Suprapubic skin (tissue), 4 donors: ENCODE measurements at places on chromosomes 3 and 15.

DNA sequence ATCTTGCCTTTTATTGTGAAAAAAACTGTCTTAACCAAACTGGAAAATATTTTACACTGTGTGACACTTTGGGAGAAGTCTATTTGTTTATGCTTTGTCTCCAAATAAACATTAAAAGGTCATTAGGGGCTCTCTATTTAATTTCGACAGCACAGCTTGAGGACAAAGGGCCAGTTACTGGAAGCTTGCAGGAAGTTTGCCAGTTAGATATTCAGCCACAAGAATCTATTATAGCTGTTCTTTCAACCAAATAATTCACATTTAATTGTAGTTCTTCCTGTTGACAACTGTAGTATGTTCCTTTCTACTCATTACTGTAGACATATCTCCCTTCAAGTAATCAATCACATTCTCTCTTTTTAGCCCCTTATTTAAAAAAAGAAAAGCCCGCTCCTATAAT is 6.1 kb downstream of the CP start:
- no peaks in the 10 kb centered on the region for H3K27me3 ChIP-seq
- no peak overlapping the region for H3K27ac ChIP-seq
- no peak for DNase-seq
- H3K36me3 ChIP-seq, result no peaks in the 10 kb centered on the region
- H3K4me1 ChIP-seq, result peaks cover 5% of the 10 kb centered on the region

DNA sequence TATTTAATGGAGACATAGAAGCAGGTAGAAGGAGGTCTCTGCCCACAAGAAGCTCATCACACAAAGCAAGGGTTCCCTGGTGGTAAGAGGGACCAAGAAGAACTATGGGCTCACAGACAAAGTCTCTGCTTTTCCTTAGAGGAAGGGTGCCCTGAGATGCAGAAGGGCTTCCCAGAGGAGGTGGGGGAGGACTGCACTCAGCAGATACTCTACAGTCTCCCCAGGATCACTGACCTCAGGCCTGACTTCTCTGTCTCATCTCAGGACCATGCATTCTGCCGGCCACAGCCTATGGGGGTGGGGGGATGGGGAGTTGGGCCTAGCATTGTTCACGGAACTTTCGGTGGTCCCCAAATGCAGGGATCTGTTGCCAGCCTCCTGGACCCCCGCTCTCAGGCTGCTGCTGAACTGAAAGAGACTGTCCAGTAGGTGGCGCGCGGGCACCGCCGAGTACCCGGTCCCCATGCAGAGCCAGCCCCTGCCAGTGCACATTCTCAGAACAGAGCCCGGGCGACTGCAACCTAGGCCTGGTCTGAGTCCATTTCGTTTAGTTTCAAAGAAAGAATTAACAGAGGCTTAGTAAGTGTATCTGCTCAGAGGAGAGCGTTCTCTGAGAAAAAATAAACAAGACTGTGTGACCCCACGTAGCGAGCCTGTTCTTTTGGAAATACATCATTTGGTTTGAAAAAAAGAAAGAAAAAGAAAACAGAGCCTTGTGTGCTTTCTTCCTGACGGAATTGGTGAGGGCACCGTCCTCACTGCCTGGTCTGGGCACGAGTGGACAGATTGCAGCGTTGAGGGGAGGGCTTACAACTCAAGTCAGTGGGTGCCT is 74.1 kb downstream of the LRTM1 start:
- H3K27ac ChIP-seq, result no peak overlapping the region
- no peaks in the 10 kb centered on the region for H3K27me3 ChIP-seq
- H3K4me1 ChIP-seq, result peaks cover 17% of the 10 kb centered on the region
- H3K36me3 ChIP-seq, result no peaks in the 10 kb centered on the region

GRCh38 chr3:43796041-43796596 is 105.4 kb downstream of the ABHD5 start:
- H3K36me3 ChIP-seq, result no peaks in the 10 kb centered on the region
- H3K4me1 ChIP-seq, result no peaks in the 10 kb centered on the region
- H3K27ac ChIP-seq, result no peak overlapping the region

DNA sequence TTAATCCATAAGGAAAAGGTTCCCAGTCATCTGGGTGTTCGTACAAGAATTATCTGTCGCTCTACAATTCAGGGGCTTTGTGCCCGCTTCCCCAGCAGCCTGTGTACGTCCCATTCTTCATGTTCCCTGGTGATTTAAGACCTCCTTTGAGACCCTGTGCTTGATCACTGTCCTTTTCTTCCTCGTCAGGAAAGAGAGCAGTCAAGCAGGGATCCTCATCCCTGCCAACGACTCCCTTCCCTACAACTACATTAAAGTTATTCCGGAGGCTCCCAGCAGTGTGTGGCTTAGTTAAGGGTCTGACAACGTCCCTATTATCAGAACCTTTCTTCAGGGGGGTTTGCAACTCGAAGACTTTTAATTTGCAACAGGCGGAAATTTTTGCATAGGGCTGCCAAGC is 175.7 kb downstream of the FOXP1 start:
- no peak overlapping the region for H3K4me3 ChIP-seq
- no peak overlapping the region for H3K27ac ChIP-seq
- H3K36me3 ChIP-seq, result no peaks in the 10 kb centered on the region
- DNase-seq, result no peak
- H3K27me3 ChIP-seq, result no peaks in the 10 kb centered on the region
- H3K4me1 ChIP-seq, result no peaks in the 10 kb centered on the region

DNA sequence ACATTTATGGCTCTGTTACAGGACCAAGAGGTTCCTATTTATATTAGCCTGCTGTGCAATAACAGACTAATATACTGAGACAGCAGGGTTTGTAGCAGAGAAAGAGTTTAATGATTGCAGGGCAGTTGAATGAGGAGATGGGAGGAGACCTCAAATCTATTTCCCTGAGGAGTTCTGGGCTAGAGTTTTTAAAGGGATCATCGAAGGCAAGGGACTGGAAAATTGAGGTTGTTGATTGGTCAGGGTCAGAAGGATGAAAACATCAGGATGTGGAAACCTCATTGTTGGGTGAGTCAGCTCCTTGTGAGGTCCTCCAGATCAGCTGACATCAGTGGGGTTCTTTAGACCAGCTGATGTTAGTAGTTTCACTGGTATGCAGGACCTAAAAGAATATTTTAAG is 60.6 kb upstream of the GOLGA8B start:
- H3K27ac ChIP-seq, result no peak overlapping the region
- no peaks in the 10 kb centered on the region for H3K4me1 ChIP-seq
- H3K4me3 ChIP-seq, result no peak overlapping the region
- no peak for DNase-seq

DNA sequence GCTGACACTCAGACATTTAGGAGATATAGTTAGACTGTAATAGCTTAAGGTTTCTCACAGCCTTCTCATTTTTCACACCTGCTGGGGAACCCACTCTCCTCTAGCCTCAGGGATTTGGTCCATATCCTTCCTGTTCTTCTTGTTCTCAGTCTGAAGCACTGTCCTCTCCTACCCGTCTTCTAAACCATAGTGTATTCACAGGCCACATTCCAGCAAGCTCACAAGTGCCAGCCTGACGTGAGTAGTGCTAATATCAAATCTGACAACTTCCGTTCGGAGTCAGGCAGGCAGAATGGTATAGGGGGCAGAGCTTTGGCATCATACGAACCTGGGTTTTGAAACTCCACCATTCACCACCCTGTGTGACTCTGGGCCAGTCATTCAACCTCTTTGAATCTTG is 6.9 kb upstream of the CA12 start:
- no peak overlapping the region for H3K4me3 ChIP-seq
- H3K4me1 ChIP-seq, result peaks cover 16% of the 10 kb centered on the region
- H3K27ac ChIP-seq, result no peak overlapping the region
- no peaks in the 10 kb centered on the region for H3K27me3 ChIP-seq
- H3K36me3 ChIP-seq, result no peaks in the 10 kb centered on the region

DNA sequence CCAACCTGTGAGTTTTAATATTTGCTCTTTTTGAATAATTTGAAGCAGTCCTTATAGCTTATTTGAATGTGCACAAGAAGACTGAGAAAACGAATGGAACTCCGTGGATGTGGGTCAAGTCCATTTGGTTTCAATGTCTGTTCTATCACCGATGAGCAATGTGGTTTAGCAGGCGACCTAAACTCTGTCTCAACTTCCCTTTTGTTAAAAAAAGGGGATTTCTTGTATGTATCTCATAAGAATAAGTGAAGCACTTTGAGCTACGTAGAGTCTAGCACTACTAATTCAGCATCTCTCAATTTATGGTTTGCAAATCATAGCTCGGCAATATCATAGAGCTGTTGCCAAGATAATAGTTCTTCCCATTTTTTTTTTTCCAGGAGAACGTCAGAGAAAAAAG is 4.6 kb upstream of the SKIL start:
- DNase-seq, result no peak
- no peaks in the 10 kb centered on the region for H3K27me3 ChIP-seq
- no peak overlapping the region for H3K27ac ChIP-seq
- H3K4me1 ChIP-seq, result peaks cover 11% of the 10 kb centered on the region
- no peaks in the 10 kb centered on the region for H3K36me3 ChIP-seq
- no peak overlapping the region for H3K4me3 ChIP-seq

DNA sequence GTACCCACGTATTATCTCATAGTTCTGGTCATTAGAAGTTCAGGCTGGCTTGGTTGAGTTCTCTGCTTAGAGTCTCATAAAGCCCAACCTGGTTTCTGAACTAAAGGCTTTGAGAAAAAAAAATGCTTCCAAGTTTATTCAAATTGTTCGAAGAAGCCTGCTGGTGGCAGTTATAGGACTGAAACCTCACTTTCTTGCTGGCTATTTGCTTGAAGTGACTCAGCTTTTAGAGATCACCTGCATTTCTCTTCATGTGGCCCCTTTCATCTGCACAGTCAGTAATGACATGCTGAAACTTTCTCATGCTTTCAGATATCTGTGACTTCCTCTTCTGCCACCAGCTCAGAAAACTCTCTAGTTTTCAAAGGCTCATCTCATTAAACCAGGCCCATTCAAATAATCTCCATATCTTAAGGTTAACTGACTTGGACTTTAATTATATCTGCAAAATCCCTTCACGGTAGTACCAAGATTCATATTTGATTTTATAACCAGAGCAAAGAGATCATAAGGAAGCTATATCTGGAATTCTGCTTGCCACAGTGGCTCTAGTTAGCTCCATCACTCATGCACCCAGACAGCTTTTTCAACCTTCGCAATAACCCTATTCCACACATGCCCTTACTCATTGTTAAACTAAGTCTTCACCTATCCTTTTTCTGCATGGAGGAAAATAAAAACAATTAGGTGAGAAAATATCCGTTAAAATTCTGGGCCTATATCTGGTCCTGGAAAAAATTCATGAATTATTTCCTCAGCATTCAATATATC is 433.8 kb upstream of the CBLB start:
- no peaks in the 10 kb centered on the region for H3K4me1 ChIP-seq
- no peak for DNase-seq
- no peaks in the 10 kb centered on the region for H3K27me3 ChIP-seq
- H3K4me3 ChIP-seq, result no peak overlapping the region
- no peaks in the 10 kb centered on the region for H3K36me3 ChIP-seq
- no peak overlapping the region for H3K27ac ChIP-seq

- H3K4me3 ChIP-seq, result no peak overlapping the region
- H3K27ac ChIP-seq, result no peak overlapping the region
- H3K36me3 ChIP-seq, result peaks cover 67% of the 10 kb centered on the region
- H3K4me1 ChIP-seq, result peaks cover 6% of the 10 kb centered on the region
- H3K27me3 ChIP-seq, result no peaks in the 10 kb centered on the region
These were observed 17.1 kb downstream of the PCNP start for GRCh38 chr3:101591071-101591470.

DNA sequence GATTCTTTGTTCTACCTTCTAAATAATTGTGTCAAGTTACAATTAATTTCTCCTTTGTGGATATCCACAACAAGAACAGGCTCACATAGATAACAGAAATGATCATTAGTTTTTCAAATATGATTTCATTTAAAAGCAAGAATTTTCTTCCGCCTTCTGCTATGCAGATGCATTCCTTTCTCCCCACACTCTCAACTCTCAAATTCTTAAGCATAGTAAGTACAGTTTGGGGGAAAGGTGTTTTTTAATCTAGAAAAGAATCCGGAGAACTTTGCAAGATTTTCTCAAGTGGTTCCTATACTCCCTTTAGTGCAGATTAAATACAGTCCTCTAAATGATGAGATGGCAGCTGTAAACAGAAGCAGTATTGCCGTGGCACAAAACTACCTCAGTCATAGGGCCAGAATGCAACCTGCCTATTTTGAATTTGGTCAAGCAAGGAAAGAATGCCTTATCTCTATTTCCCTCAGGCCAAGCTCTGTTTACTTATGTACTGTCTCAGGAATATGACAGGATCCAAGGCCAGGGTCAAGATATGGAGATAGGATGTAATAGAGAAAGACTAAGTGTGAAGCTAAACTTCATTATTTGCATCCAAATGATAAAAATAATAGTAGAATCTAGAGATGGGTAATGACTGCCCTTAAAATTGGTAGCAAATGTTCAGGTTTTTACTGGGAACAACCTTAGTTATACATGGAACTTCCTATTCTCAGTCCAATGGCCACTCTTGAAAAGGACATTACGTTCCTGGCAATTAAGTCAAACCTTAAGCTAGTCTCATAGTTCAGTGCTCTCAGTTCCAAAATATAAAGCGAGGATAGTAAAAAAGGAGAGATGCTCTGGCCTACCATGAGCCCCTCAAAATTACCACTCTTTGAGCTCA is 77.3 kb upstream of the PHLDB2 start:
- H3K27me3 ChIP-seq, result no peaks in the 10 kb centered on the region
- no peak overlapping the region for H3K4me3 ChIP-seq
- no peak overlapping the region for H3K27ac ChIP-seq
- H3K36me3 ChIP-seq, result no peaks in the 10 kb centered on the region
- H3K4me1 ChIP-seq, result peaks cover 6% of the 10 kb centered on the region

DNA sequence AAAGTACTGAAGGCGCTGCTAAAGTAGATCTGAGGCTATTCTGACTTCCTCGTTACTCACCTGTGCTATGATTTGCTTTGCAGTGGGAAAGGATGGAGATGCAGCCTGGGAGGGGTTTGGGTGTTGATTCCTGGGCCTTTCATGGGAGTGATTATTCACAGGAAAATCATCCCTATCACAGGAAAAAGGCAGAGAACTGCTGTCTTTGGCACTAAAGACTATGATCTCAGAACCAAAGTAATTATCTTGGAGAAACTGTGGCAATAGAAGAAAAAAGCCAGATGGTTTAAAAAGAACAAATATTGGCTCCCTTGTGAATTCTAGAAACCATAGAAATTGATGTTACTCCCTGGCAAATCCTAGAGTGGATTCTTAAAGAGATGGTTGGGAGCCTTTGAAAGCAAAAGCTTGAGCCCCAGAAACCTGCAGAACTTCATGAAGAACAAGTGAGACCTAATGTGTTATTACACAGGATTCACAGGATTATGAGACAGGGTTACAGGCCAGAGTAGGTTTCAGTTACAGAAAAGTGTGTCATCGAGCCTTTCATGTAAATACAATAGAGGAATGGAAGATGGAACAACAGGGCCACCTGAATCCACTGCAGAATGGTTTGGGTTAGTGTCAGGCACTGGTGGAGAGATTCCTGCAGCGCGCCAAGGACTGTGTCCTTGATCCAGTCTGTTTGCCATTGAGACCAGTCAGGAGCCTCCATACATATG is 85.7 kb downstream of the OXNAD1 start:
- no peak for DNase-seq
- H3K4me3 ChIP-seq, result no peak overlapping the region
- H3K27ac ChIP-seq, result peak overlapping the region; percentile 58
- H3K27me3 ChIP-seq, result no peaks in the 10 kb centered on the region
